ENCODE measurements at places on chromosomes 1 and 21.

DNA sequence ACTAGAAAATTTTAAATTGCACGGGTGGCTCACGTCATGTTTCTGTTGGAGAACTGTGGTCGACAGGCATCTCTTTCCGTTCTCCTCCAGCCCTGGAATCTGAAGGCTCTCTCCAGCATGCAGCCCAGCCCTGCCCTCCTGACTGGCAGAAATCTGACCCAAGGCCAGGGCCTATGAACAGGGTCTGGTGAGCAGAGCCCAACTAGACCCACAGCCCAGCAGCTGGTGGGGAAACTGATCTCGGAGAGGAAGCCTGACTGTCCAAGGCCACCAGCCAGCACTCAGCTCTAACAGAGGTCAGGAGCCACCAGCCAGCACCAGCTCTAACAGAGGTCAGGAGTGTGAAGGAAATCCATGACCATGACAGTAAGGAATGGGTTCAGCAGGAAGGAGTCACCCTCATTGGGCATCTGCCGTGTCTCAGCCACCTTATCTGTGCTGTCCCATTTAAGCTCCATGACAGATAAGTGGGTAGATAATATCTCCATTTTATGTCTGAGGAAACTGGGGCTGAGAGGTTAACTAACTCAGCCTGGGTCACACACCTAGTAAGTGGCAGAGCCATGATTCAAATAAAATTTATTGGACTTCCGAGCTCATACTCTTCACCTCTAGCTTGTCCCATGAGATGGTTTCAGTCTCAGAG, 20.2 kb upstream of the PKP1 start:
- DNase-seq, result no peak

GRCh38 chr1:23514111-23514679, 16.8 kb downstream of the E2F2 start:
- no peak for DNase-seq

DNA sequence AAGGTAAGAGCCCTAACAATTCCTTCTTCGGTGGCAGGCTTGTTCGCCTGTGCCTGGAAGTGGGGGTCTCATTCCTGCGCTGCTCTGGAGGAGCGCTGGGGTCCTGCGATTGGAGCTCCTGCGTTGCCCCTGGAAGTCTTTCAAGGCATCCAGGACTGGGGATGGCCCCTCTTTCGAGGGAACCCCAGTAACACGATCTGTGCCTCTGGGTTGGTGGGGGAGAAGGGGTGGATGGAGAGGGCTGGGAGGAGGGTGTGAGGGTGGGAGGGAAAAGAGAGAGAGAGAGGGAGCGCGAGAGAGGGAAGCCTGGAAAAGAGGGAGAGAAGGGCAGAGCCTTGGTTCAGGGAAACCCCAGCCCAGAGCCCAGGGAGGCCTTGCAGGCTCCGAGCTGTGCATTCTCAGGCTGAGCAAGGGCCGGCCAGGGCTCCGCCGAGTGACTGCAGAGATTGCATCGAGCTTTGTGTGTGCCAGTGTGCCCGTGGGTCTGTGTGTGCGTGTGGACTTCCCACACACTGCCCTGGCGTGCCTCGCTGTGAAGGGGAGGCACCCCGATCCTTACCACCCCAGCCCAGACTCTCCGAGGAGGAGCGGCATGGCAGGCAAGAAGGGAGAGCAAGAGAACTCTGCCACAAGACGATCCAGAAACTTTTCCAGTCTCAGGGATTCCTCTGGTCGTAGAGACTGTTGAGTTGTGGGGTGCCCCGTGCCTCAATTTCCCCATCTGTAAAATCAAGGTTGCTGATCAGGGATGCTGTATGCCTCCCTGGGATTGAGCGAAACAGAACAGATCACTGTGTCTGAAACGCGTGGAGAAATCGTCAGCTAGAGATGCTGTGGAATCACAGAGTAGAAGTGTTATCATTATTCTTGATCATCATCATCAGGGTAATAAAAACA, 619 bp downstream of the BCL9 start:
- DNase-seq, result no peak

- no peak for DNase-seq
Observed at GRCh38 chr1:77459881-77460280, 178.1 kb downstream of the AK5 start.

GRCh38 chr1:174165471-174166137, 6.3 kb downstream of the RABGAP1L start:
- DNase-seq, result no peak

- DNase-seq, result no peak
Observed at GRCh38 chr1:153647346-153647714, 11.2 kb upstream of the SNAPIN start.

DNA sequence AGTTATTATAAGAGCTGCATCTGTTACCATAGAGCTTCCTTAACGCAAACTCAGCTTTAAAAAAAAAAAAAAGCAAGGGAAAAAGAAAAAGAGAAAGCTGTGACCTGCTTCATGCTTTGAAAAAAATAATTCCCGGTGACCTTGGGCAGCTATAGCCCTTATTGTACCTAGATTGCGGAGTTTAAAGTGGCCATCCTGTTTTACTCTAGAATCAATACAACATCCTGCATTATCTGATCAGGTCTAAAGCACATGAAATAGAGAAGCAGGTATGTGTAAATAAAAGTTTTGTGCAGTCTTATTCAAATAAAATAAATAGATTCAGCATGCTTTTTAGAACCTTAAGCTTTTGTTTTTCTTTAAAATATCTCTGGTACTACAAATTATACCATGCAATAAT, 126.8 kb upstream of the KIAA1614 start:
- no peak for DNase-seq
